ENCODE measurements at places on chromosomes 16 and 17.

- no peak for DNase-seq
Measured at GRCh38 chr17:79779084-79779529, 1.2 kb downstream of the CBX2 start.

GRCh38 chr17:64336760-64337413 lies 53.8 kb downstream of the PECAM1 start:
- no peak for DNase-seq

DNA sequence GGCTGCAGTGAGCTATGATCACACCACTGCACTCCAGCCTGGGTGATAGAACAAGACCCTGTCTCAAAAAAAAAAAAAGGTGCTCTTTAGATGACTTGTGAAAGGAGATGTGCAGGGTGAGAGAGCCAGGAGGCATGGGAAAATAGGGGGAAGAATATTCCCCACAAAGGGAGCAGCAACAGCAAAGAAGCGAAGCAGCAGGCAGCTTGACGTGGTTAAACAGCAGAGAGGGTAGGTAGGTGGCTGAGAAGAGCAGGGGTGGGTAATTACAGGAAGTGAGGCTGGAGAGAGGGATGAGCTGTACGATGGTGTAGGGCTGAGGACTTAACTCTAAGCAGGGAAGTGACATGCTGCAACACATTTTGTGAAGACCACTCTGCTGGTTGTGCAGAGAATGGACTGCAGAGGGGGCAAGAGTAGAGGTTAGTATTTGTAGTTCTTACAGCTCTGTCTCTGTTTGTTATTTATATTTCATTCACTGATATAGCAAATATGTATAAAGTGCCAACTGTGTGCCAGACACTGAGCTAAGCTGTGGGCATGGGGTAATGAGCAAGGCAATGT lies 1.6 kb downstream of the HEATR3 start:
- no peak for DNase-seq

- DNase-seq, result no peak
Measured at GRCh38 chr16:52404546-52404945, 142.4 kb downstream of the TOX3 start.

DNA sequence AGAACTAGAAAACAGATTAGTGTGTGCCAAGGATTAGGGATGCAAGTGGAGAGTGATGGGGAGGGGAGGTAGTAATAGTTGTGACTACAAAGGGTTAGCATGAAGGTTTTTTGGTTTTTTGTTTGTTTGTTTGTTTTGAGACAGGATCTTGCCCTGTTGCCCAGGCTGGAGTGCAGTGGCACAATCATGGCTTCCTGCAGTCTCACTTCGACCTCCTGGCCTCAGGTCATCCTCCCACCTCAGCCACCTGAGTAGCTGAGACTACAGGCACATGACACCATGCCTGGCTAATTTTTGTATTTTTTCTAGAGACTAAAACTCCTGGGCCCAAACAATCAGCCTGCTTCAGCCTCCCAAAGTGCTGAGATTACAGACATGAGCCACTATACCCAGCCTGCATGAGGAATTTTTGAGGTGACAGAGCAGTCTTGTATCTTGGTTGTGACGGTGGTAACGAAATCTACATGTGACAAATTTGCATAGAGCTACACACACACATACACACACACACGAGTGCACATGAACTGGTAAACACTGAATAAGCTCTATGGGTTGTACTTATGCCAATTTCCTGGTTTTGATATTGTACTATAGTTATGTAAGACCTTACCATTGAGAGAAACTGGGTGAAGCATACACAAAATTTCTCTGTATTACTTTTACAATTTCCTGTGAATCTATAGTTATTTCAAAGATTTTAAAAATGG lies 59.6 kb upstream of the TOM1L1 start:
- DNase-seq, result no peak

- DNase-seq, result no peak
Measured at GRCh38 chr17:34658811-34659560, 79.6 kb downstream of the TMEM132E start.

DNA sequence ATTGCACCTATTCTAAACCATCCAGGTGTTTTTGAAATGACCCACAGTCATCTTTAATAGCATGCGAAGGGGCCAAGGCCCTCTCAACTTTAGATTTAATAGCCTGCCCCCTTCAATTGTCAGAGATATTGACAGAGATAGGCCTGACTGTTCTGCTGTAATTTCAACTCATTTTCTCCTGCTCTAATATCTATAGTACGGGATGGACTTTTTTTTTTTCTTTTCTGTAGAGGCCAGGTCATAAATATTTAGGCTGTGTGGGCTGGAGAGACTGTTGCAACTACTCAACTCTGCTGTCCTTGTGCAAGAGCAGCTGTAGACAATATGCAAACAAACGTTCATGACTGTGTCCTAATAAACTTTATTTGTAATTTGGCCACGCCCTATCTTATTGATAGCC lies 24.7 kb upstream of the KRT20 start:
- no peak for DNase-seq

DNA sequence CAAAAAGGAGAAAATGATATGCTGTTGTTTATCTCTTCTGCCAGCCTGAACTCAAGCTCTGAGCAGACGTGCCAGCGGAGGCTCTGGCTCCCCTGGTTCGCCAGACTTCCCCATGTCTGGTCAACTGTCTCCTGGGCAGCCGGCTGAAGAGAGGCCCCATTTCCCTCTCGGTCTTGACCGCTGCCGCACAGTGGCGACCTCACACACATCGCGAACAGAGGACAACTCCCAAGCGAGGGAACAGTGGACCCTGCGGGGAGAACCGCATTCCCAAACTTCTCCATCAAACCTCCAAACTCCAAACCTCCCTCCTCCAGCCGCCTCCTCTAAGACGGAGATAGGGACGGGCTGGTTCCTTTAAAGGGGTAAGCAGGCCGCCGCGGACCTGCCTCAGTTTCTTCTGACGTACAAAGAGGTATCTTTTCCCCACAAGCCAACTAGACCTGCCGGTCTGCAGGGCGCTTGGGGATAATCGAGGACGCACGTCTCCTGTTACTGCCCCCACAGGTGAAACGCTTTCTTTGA lies 24.9 kb upstream of the RFFL start:
- DNase-seq, result no peak

- DNase-seq, result no peak
Measured at GRCh38 chr16:54875443-54875842, 55.2 kb upstream of the IRX5 start.

- DNase-seq, result no peak
Measured at GRCh38 chr17:82807562-82807961, 32.3 kb downstream of the ZNF750 start.

GRCh38 chr16:12300945-12301500 lies 324.5 kb downstream of the SNX29 start:
- DNase-seq, result no peak

- no peak for DNase-seq
Measured at GRCh38 chr17:36095992-36096391, 6.0 kb upstream of the CCL3 start.

DNA sequence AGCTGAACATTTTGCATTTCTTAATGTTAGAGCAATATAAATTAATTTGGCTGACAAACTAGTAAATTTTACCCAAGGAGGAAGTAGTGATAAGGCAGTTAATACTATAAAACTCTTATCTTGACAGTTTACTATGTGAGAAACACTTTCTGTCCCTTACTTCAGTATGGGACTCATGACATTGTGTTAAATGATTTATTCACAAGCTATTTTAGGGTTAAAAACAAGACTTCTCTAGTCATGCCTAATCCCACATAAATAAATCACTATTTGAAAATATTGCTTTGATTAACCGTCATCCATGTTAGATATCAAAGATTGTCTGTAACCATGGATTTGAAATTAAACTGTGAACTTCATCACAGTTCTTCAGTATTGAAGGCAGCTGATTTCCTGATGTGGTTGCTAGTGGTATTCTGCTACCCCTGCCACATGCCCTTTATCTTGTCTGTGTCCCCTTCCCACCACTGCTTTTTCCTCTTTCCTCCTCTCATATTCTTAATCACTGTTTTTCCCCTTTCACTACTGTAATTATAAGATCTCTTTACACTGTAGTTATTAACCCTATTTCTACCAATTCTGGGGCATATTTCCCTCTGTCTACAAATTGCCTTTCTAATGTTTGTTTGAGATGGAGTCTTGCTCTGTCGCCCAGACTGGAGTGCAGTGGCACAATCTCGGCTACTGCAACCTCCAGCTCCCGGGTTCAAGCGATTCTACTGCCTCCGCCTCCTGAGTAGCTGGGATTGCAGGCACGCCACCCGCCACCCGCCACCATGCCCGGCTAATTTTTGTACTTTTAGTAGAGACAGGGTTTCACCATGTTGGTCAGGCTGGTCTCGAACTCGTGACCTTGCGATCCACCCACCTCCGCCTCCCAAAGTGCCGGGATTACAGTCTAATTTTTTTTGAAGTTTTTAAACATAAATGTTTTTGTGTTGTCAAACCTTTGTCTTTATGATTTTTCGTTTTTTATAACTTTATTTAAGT lies 95.6 kb downstream of the STXBP4 start:
- DNase-seq, result no peak

GRCh38 chr17:58338841-58339754 lies 10.5 kb upstream of the TSPOAP1 start:
- no peak for DNase-seq

DNA sequence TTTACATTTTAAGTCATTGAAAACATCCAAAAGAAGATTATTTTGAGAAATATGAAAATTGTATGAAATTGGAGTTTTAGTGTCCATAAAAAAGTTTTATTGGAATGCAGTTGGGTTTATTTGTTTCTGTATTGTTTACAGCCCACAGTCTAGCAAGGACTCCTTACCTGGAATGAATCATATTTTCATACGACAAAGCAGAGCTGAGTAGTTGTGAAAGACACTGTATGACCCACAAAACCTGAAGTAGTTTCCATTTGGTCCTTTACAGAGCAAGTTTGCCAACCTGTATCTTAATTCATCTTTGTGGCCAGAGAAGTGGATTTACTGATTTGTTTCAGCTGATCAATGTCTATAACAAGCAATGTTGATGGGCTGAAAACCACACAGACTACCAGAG lies 10.3 kb downstream of the CCL18 start:
- DNase-seq, result no peak

DNA sequence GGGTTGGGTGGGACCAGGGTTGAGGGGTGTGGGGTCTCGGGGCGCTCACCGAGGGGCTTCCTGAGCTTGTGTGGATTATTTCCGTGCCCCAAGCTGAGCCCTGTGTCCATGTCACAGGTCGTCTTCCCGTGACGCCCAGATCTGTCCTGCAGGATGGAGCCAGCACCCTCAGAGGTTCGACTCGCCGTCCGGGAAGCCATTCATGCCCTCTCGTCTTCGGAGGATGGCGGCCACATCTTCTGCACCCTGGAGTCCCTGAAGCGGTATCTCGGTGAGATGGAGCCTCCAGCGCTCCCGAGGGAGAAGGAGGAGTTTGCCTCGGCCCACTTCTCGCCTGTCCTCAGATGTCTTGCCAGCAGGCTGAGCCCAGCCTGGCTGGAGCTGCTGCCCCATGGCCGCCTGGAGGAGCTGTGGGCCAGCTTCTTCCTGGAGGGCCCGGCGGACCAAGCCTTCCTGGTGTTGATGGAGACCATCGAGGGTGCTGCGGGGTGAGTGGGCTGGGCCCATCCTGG lies 1.0 kb downstream of the TELO2 start:
- no peak for DNase-seq
